Hematopoietic multipotent progenitor cell treated with erythropoietin and hydrocortisone succinate and interleukin-3 and kit ligand, for 15 days (in vitro differentiated cells): ENCODE measurements at places on chromosomes 12 and 14.

GRCh38 chr14:53325176-53325806, 172.2 kb upstream of the DDHD1 start:
- DNase-seq, result no peak

DNA sequence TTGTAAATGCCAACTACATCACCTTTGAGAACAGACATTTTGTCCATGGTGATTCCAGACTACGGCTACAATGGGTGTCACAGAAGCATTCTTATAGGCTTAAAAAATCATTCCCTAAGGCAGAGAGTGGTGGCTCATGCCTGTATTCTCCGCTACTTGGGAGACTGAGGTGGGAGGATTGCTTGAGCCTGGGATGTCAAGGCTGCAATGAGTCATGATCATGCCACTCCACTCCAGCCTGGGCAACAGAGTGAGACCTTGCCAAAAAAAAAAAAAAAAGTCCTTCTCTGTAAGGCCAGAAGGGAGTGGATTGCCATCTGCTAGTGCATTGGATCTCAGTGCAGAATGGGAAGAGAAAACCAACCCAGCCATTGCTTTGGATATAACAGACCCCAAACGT, 522.5 kb downstream of the VRK1 start:
- DNase-seq, result no peak

DNA sequence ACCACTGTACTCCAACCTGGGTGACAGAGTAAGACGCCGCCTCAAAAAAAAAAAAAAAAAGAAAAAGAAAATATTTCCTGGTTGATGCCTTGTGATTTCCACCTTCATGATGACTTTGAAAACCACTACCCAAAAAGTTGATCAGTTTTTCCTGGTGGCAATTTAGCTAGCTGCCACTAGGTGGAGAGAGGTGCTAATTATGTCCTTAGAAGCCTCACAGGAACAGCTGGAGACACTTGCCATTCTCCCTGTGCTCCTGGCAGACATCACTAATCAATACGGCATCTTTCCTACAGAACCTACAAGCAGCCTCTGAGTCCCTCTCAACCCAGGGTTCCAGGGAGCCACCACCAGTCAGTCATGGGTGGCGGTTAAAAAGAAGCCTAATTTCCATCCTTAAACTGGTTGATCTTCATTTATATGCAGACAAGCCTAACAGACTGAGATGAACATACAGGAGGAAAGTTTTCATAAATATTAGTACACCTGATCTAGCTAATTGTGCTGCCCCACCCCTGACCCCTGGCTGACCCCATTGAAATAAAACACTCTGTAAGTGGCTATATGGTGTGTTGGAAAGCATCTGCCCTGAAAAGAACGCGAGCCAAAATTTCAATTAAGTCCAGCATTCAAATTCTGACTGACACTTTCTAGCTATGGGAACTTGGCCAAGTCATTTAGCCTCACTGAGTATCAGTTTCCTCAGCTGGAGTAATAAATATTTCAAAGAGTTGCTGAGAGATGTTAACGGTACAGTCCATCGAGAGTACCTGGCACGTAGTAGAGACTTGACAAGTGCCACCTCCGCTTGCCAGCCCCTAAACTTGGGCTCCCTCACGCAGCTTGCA, 6.2 kb upstream of the OAS1 start:
- DNase-seq, result peak; percentile 9

DNA sequence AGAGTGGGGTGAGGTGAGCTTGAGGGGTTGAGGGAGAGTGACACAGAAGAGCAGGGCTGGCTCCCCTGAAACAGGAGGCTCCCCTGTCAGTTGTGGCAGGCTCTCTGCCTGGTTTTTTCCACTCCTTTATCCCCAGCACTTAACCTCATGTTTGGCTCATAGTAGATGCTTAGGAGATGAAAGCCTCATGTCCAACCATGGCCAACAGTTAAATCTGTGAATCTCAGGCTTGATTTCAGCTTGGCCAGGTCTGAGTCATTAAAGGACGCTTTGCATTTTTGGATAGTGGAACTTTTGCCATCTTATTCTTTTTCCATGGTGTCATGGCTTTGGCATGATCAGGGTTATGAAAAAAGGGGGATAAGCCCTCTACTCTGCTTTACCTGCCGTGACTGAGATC, 117.2 kb downstream of the CACNA1C start:
- DNase-seq, result no peak

- no peak for DNase-seq
These were observed 332.9 kb downstream of the NUAK1 start for GRCh38 chr12:105805730-105806399.

GRCh38 chr14:83867566-83868225, 1662.2 kb upstream of the FLRT2 start:
- DNase-seq, result no peak

GRCh38 chr12:3833670-3834310, 39.4 kb downstream of the PARP11 start:
- DNase-seq, result no peak

DNA sequence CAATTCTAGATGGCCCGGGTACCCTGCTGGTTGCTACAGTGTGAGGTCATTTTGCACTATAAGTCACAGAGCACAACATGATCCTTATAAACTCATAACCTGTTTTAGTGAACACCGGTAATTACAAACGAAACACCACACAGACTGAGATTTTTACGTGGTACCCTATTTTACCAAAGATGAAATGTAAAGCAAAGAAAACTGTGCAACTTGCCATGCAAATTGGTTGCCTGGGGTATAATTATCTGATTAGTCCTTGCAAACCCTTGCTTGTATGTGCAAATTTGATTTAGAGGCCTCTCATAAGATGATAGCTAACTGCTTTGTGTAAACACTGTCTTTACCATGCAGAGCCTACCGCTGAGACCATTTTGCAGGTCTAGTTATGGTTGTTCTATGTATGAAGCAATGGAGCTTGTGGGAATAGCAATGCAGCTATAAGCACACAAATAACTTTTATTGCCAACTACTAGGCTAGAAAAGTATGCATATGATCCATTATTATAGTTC, 372.1 kb upstream of the FAR2 start:
- DNase-seq, result no peak

GRCh38 chr12:24838531-24838950, 110.4 kb downstream of the BCAT1 start:
- DNase-seq, result no peak

DNA sequence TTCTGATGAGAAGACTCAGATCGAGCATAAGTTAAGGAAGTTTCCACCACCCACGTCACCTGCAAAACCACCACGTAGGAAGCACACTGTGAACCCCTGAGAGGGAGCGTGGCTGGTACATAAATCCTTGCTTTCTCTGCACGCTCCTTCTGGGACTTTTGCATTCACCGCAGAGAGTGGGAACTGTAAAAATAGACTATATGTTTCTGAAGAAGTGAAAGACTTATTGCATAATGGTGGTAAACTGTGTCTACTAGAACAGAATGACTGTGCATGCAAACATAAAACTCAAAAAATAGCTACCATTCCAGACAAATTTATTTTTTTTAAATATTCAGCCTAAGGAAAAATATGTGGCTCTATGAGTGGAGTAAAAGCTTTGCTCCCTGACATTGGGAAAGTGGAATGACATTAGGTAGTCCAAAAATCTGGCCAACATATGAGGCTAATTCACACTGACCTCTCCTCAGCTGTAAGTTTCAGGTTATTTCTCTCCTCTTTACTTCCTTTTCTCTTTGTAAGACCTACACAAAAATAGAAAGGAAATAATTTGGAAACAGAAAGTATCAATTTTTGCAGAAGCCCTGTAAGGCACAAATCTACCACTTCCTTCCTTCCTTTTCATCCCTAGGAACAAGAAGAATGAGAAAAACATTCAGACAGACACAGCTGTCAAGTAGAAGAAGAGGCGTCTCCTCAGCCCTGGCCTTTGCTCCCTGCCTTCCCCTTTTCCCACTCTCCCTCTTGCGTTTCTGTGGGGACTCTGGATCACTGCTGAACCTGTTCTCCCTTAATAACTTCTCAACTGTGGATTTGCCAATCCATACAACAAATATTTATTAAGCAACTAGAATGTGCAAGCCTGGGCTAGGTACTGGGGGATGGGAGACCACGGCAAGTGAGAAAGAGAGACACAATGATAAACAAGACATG, 264.3 kb upstream of the FOXN3 start:
- DNase-seq, result no peak

GRCh38 chr14:33404964-33405574, 466.4 kb downstream of the NPAS3 start:
- no peak for DNase-seq

GRCh38 chr12:5902736-5903135, 42.3 kb downstream of the ANO2 start:
- no peak for DNase-seq

GRCh38 chr12:51997136-51997535, 9.6 kb upstream of the TAMALIN start:
- no peak for DNase-seq

- no peak for DNase-seq
These were observed 33.8 kb downstream of the TRAFD1 start for GRCh38 chr12:112159146-112159541.
